Heart left ventricle (tissue), 16 donors: ENCODE measurements at places on chromosomes 3 and 15.

DNA sequence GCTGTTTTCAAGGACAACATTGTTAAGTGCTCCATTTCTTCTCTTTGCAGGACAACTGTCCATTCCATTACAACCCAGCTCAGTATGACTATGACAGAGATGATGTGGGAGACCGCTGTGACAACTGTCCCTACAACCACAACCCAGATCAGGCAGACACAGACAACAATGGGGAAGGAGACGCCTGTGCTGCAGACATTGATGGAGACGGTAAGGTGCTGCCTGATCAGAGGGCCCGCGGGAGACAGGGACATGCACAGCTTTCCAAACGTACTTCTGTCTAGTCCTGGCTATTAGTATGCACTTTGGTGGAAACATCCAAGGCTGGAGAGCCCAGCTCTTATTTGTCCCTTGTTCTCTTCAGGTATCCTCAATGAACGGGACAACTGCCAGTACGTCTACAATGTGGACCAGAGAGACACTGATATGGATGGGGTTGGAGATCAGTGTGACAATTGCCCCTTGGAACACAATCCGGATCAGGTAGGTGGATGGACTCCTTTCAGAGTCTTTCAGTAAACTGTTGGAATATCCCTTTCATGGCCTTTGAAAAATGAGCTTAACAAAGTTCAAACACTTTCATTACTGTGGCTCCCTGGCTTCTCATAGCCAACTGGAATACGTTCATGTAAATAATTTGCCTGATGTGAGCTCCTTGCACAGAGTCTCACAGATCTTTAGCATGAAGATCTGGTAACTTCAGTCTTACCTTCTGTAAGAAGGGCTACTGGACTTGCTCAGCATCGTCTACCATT is 10.4 kb downstream of the THBS1 start:
- no peak for DNase-seq
- no peak overlapping the region for H3K4me3 ChIP-seq
- peaks cover 47% of the 10 kb centered on the region for H3K36me3 ChIP-seq
- peaks cover 7% of the 10 kb centered on the region for H3K4me1 ChIP-seq

DNA sequence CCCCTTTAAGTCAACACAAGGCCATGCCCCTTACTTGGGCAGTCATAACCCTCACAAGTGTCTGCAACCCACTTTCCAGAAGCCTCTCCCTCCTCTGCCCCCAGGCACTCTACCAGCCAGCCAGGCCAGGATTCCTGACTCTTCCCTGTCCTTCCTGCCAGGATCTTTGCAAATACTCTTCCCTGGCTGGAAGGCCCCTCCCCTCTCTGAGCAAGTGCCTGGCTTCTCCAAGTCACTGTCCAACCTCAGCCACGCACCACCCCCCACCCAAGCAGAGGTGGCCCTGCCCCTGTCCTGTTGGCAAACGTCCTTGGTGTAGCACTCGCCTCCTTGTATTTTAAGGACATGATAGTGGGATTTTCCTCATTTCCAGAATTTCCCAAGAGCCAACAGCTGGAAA is 54.7 kb upstream of the USP3 start:
- H3K36me3 ChIP-seq: no peaks in the 10 kb centered on the region
- H3K27me3 ChIP-seq: no peaks in the 10 kb centered on the region
- H3K4me1 ChIP-seq: no peaks in the 10 kb centered on the region
- no peak for DNase-seq
- no peak overlapping the region for H3K27ac ChIP-seq
- no peak overlapping the region for H3K4me3 ChIP-seq

GRCh38 chr3:126447456-126448106 is 28.1 kb downstream of the ZXDC start:
- no peak overlapping the region for H3K27ac ChIP-seq
- no peak overlapping the region for H3K4me3 ChIP-seq
- H3K27me3 ChIP-seq: no peaks in the 10 kb centered on the region
- DNase-seq: no peak
- no peaks in the 10 kb centered on the region for H3K4me1 ChIP-seq

DNA sequence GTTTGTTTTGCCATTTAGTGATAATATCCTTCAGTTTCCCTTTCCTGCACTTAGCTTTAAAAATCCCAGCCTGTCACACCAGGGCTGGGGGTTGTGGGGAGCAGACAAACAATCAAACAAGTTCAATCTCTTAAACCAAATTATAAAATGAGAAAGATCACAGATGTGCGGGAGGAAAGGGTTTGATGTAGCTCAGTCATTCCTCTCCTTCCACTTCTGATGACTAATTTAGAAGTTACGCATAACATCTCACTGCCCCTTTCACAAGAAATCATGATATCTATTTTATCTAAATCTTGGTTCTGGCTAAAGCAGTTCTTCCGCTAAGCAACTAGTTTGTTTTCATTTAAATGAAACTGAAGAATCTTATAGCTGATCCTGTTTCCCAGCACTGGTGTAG is 34.1 kb upstream of the ATG7 start:
- H3K36me3 ChIP-seq: no peaks in the 10 kb centered on the region
- DNase-seq: no peak
- H3K27ac ChIP-seq: no peak overlapping the region
- no peak overlapping the region for H3K4me3 ChIP-seq
- H3K4me1 ChIP-seq: no peaks in the 10 kb centered on the region

GRCh38 chr15:100167884-100168375 is 173.8 kb downstream of the ADAMTS17 start:
- no peak overlapping the region for H3K4me3 ChIP-seq
- no peak for DNase-seq
- H3K27me3 ChIP-seq: no peaks in the 10 kb centered on the region
- H3K36me3 ChIP-seq: no peaks in the 10 kb centered on the region
